ENCODE measurements at places on chromosomes 6 and 20. TPM values are rescaled to one million over a fixed set of nuclear protein-coding genes. Genes with fewer than 3 reads are reported as not detected.

GRCh38 chr20:844473-845225, 11.1 kb downstream of the FAM110A start:
- peak; percentile 98 for DNase-seq

- DNase-seq = no peak
These were observed 151.3 kb downstream of the GMPR start for GRCh38 chr6:16389642-16390041.

DNA sequence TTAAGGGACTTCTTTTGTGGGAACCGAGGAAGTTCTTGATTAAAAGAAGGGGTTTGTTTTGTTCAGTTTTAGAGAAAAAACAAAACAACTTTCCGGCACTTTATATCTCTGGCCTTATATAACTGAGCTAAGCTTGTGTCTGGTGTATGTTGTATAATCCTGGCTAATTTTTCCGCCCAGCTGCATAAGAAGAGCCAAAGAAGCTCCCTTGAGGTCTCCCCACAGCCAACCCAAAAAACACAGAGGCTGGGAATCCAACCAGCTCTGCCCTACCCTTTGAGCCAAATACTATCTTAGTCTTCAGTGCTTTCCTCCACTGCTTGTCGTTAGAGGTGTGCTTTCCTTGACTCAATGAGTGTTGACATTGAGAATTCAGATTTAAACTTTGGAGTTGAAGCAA, 45.5 kb upstream of the RNF146 start:
- no peak for DNase-seq

GRCh38 chr6:4668271-4669179, 107.7 kb upstream of the CDYL start:
- no peak for DNase-seq

GRCh38 chr6:118680452-118681095, 29.2 kb upstream of the CEP85L start:
- no peak for DNase-seq

DNA sequence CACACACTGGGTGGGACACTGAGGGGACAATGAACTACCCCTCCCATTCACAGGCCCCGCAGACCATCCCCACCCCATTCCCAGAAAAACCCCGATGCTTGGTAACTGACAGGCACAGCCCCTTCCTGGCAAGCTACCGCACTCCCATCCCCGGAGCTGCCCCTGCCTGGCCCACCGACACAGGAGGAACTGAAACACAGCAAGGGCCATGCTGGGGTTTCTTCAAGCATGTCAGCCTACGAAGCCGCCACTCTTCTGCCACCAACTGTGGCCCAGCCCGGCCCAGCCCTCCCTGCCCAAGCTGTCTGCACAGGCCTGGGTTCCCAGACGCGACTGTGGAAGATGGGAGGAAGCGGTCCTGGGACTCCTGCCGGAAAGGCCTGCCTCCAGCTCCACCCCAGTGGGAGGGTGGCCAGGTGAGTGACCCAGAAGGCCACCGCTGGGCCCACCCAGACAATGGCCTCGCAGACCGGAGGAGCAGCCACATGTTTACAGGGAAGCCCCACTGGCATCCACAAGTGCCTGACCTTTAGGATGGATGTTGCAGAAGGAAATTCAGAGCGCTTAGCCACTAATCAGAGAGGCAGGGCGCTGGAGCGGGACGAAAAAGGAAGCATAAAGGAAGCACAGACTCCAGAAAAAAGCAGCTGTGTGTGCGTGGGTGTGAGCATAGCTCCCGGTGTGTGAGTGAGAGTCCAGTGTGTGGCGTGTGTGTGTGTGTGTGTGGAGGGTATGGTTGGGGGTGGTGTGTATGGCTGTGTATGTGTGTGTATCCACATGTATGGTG, 91.6 kb downstream of the PRND start:
- peak; percentile 80 for DNase-seq

DNA sequence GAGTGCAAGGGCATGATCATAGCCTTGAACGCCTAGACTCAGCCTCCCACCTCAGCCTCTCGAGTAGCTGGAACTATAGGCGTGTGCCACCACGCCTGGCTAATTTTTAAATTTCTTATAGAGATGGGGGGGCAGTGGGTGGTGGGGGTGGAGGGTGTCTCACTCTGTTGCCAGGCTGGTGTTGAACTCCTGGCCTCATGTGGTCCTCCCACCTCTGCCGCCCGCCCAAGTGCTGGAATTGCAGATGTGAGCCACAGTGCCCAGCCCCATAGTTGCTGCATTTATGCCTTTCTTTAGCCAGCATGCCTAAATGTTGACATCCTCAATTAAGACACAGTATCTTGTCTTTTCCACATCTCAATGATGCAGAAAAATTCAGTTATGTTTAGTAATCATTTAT, 171.1 kb downstream of the ARID1B start:
- DNase-seq = no peak

- no peak for DNase-seq
These were observed 276.7 kb downstream of the FARS2 start for GRCh38 chr6:5537967-5538366.

GRCh38 chr20:23585449-23585807, 17.1 kb upstream of the CST9L start:
- no peak for DNase-seq

GRCh38 chr20:34558320-34559218, at the start of gene MAP1LC3A:
Gene MAP1LC3A (plus strand): TSS chr20:34558718. CDS start chr20:34558869, 151 bp downstream.
- peak; percentile 97 for DNase-seq

DNA sequence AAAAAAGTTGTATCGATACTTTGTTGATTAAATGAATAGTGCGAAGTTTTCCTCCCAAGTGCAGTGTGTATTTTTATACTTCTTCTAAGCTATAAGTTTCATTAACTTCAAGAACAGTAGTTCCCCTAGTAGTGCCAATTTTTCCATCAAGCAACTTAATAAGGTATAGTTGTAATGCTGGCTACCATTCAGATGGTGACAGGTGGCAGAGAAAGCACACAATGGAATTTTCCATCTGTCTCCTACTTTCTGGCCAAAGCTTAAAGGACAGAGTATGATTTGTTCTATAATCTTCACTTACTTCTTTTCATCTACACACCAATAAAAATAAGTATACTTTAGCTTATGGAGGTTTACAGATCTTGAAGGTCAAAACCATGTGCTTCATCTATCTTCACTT, 431.1 kb downstream of the NKAIN2 start:
- DNase-seq = no peak

- no peak for DNase-seq
These were observed 1.1 kb upstream of the SRSF12 start for GRCh38 chr6:89118931-89119330.

- no peak for DNase-seq
These were observed 731.6 kb upstream of the GJE1 start for GRCh38 chr6:141401168-141401567.

DNA sequence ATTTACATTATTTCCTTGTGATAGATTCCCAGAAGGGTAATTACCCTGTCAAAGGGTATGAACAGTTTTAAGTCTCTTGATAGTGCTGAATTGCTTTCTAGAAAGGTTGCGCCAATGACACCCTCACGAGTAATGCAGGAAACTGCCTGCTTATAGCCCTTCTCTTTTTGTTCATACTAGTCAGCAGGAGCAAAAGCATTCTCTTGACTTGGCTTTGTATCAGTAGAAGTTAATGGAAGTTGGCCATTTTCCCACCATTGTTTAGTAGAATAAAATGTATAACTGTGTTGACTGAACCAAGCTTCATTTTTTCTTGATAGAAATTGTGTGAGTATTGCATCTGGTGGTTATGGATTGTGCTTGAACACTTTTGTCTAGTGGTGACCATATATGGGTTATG, 100.1 kb downstream of the FARS2 start:
- no peak for DNase-seq

GRCh38 chr6:158717341-158718330, 67.8 kb downstream of the SYTL3 start:
- DNase-seq = peak; percentile 63

DNA sequence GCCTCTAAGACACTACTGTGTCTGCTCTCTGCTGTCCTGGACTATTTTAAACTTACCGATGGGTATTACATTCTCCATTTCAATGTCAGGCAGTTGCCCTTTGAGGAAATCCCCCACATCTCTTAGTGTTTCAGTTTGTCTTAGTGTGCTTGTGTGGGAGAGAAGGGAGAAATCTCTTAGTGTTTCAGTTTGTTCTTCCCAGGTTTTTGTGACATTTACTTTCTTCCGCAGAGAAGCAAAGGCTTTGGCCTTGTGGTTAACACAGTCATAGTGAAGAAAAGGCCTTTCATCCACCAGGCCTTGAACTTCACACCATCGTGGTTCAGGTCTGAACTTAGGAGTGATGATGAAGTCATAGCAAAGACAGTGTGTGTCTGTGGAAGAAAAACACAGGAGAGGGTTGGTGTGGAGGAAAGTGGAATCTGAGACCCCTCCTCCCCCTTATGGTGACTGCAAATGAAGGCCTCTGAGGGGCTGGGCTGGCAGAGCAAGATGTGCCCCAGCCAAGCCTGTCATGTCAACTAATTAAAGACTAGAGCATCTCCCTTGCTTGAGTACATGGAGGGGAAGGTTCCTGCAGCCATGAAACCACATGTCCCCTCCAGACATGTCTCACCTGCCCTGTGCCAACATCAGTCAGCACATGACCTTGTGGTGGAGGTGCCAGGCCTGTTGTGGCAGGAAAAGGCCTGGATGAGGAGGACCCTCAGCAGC, 23.9 kb downstream of the RAET1L start:
- DNase-seq = no peak

GRCh38 chr20:60078351-60079250, 120.4 kb downstream of the CDH26 start:
- DNase-seq = no peak

DNA sequence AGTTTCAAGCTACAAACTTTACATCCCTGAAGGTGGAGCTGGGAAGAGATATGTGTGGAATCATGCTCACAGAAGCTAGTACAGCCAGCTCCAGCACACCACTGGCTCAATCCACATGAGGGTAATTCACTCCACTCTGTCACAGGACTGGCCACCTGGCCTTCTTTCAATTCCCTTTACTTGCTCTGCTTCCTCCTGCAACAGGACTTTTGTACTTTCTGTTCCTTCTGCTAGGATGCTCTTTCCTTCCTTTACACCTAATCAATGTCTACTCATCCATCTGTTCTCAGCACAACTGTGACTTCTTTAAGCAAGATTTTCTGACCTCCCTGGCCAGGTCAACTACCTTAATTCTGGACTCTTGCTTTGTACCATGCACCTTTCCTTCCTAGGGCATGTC, 39.4 kb upstream of the MYB start:
- no peak for DNase-seq

DNA sequence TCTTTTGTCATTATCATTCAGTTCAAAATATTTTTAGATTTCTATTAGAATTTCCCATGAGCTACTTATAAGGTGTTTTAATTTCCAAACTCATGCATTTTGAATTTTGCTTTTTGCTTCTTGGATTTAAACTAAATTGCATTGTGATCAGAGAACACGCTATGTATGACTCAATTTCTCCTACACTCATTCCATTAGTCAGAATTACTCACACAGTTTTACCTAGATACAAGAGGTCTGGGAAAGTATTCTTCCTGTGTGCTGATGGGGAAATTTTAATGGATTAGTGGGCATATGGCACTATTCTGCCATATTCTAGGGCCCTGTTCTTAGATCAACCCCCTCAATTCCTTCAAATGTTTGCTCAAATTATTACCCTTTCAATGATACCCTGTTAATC, 49.9 kb upstream of the BMP5 start:
- DNase-seq = no peak

- DNase-seq = no peak
These were observed 44.0 kb downstream of the SSR1 start for GRCh38 chr6:7268816-7269555.

GRCh38 chr6:35496841-35497570, at the start of gene TEAD3:
Gene TEAD3 (minus strand): TSS chr6:35497079.
- DNase-seq = peak; percentile 71

DNA sequence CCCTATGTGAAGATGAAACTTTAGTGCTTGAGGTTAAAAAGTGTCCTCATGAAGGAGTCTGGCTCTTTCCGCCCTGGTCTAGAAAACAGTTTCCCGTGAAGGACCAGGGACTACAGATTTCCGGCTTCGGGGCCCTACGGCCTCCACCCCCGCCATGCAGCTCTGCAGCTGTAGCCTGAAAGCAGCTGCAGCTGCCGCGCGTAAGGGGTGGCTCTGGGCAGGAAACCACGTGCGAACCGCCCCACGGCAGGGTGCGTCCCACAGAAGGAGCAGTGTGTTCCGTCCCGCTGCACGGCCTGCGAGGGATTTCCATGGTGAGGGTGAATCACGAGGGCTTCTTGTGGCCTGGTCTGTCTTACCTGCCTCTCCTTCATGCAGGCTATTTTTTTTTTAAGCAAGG, 117.0 kb downstream of the ERMARD start:
- DNase-seq = peak; percentile 61

DNA sequence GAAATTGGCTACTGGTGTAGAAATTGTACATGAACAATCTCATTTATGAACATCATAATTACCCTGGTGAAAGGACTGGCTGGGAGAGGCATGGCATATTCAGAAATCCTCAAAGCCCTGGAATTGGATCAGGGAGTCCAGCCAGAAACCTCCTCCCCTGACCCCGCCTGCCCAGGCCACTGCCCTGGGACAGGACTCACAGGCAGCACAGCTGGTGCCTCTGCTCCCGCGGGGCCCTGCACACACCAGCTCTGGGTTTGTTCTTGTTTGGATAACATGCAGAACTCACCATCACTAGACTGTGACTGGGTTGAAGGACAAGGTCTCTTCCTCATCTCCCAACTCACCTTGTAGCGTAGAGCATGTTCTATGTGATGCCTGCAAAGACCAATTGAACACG, 56.2 kb downstream of the AGPAT4 start:
- no peak for DNase-seq

DNA sequence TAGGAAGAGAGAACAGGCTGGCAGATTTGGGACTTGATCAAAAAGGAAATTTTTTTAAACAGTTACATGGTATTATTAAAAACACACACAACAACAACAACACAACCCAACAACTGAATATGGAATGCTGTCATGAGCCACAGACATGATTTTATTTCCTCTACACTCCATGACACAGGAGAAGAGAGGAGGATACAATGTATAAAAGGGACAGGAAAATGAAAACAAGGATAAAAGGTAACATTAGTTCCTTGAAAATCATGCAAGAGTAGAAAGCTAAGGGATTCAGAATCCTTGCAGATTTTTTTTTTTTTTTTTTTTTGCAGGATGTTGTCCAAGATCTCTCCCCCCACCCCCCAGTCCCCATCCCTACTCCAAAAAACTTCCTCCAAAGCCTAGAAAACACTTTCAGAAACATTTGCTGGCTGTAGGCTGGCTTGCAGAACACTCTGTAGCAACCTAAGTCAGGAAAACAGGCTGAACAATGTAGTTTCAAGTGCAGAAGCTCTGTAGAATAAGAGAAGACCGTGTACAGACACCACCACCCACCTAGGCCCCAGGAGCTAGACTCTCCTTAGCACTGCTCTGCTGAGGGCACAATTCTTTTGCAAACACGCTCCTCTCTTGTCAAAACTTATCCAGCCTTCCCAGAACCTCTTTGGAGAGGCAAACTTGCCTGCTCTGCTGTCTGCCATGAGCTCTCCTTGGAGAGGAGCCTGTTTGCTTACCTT, 845 bp downstream of the ZMYND8 start:
- DNase-seq = no peak

Gene FAM83C
- not detected for total RNA-seq

Gene PDYN
- total RNA-seq = not detected

Gene FOXA2
- 6.0 TPM for total RNA-seq

Gene MEA1
- total RNA-seq = 40.4 TPM

Gene TREM1
- not detected for total RNA-seq

Gene TNFRSF6B
- total RNA-seq = 2.7 TPM

Gene CDSN
- 0.54 TPM for total RNA-seq

Gene TMEM63B
- 92.1 TPM for total RNA-seq

Gene LEMD2
- total RNA-seq = 85.3 TPM

Gene CLDN20
- total RNA-seq = 0.88 TPM

Gene LYRM4
- 6.4 TPM for total RNA-seq

Gene PRR18
- not detected for total RNA-seq

Gene BMP5
- total RNA-seq = 4.8 TPM

Gene PYGB
- total RNA-seq = 152 TPM

Gene SLC35D3
- not detected for total RNA-seq

Gene RGS17
- total RNA-seq = 0.67 TPM

Data from Peyer's patch (tissue), 4 donors.